ENCODE measurements at places on chromosomes 7 and 10.

GRCh38 chr7:70072220-70072619, 473.9 kb downstream of the AUTS2 start:
- no peak for DNase-seq

- DNase-seq, result no peak
Measured at GRCh38 chr10:133476641-133476990, 22.9 kb downstream of the SCART1 start.

GRCh38 chr7:1255080-1255816, 22.6 kb downstream of the UNCX start:
- DNase-seq, result no peak

DNA sequence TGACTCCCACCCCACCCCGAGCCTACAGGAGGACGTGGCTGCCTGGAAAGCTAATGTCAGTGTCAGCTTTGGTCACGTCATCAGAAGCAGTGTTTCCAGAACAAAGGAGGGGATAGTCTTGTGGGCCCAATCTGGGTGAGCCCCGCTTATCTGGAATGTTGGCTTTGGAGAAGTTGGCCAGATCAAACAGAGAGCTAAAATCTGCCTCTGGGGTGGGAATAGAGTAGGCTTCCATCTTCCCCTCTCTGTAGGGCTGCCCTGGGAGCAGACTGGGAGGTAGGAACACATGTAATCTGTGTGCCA, 32.5 kb downstream of the SRRM3 start:
- DNase-seq, result no peak

- no peak for DNase-seq
Measured at GRCh38 chr7:10874666-10875065, 99.0 kb upstream of the PHF14 start.
